Effector memory CD8-positive, alpha-beta T cell (primary cell): ENCODE measurements at places on chromosomes 3 and 15.

DNA sequence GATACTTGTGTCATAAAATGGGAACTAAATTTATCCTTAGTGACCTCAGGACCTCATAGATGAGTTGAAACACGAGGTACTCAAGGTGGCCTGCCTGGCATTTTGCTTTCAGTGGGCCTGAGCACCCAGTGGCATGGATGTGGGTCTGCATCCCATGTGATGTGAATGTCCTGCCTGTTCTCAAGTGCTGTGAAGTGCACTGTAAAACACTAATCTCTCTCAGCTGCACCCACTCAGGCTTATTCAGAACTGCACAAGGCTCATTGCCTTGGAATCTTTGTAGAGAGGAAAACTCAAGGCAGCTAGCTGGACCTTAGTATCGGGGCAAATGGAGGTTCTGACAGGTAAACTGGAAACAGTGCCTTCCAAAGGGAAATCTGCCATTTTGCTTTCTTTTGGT is 767.0 kb downstream of the TUSC7 start:
- no peak for DNase-seq

DNA sequence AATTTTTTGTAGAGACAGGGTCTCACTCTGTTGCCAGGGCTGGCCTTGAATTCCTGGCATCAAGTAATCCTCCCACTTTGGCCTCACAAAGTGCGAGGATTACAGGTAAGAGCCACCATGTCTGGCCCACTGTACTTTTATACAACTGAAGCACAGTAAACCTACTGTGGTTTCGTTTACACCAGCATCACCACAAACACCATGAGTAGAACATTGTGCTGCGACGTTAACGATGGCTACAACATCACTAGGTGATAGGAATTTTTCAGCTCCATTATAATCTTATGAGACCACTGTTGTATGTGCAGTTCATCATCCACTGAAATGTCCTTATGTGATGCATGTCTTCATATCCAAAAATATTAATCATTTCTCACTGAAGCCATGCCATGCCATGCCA is 11.7 kb downstream of the CTNNB1 start:
- DNase-seq: no peak

- DNase-seq: no peak
Measured at GRCh38 chr3:16357186-16358121, 92.4 kb downstream of the OXNAD1 start.

DNA sequence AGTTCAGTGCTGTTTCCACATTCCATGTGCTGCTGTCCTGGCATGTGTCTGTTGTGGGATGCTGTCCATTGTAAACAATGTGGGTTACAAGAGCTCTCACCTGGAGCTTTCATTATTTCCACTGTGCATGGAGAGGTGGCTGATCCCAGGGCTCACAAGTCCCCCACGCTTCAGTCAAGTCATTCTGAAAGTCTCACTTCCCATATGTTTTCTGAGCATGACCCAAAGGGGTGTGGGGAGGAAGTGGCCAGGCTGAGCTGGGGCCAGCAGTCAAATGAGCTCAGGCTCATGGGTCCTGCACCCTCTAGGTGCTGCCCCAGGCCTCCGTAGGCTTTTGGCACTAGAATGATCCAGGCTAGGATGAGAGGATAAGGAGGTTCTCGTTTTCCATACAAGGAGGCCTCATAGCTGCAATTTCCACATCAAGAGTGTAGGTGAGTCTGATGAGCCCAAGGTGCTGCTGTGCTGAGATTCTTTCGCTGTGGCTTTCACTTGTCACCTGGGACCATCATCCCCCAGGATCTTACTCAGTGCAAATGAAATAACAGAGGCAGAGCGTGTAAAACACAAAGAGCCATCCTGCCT is 22.0 kb downstream of the STARD5 start:
- no peak for DNase-seq

GRCh38 chr3:126135406-126136076 is 44.8 kb downstream of the ALDH1L1 start:
- DNase-seq: no peak
